ENCODE measurements at places on chromosomes 5 and 9. TPM values are rescaled to one million over a fixed set of nuclear protein-coding genes. Genes with fewer than 3 reads are reported as not detected.

GADD45G gene
- polyA plus RNA-seq = 1.3 TPM

DNA sequence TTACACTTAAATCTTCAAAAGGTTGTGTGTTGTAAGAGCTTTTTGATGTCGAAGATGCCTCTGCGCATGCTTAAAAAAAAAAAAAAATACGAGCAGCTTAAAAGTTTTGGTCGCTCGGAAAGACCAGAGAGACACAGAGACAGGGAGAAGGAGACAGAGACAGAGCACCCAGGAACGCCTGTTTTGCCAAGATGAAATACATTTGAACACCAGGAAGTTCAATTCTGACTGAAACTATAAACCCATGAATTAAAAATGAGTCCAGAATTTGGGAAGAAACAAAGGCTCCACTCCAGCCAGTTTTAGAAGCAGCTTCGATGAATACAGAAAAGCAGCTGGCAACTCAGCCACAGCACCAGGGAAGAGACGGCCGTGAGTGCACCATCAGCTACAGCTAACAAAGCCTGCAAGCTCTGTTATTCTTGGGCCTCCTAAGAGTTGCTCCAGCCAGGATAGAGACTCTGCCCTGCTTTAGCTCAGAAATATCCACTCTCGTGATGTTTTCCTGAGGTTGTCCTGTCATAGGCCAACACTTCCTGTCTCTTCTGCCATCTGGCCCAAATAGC is 2.5 kb upstream of the ZNF474 start:
- DNase-seq = no peak

- no peak for DNase-seq
Observed at GRCh38 chr9:4849369-4849768, 56.6 kb downstream of the RCL1 start.

GRCh38 chr5:161481922-161482321 is 64.6 kb downstream of the GABRB2 start:
- no peak for DNase-seq

ACTBL2 gene
- 0.99 TPM for polyA plus RNA-seq

DNA sequence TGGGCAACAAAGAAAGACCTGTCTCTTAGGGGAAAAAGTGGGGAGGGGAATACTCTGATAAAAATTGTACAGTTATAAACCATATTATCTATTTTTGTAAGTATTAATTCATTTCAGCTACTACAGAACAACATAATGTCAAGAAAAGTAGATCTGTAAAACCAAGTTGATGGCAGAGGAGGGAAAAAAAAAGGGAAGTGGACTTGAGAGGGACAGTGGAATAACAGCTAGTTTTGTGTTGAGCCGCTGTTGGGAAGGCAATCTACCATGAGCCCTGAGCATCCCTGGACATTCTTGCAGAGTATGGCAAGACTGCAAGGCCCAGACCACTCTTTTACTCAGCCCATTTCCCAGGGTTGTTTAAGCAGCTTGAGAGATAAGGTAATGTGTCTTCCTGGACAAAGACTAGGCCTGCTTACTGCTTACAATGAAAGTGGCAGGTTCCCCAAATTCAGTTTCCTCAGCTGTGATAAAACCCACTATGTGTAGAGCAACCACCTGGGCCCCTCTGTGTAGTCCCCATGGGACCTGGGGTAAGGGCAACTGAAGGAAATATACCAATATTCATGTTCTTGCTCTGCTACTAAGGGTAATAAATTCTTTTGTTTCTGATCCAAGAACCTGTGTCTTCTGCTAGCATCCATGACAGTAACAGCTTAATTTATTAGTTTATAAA is 25.0 kb downstream of the CEP120 start:
- DNase-seq = no peak

DNA sequence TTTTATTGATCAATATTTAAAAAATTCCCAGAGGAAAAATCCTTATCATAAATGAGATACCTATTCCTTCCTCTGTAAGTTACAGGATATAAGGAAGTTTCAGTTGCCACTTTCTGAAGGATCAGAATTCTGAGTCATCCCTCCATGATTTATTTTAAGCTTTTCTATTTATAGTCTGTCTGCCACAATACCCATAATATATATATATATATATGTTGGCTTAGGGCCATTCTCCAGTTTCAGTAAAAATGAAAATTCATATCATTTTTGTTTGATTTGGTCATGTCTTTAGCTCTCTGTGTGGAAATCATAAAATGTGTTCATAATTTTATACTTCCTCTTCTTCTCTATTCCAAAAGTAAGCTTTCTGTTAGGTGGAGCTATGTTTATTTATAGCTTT is 215.8 kb upstream of the CYLC2 start:
- no peak for DNase-seq

DNA sequence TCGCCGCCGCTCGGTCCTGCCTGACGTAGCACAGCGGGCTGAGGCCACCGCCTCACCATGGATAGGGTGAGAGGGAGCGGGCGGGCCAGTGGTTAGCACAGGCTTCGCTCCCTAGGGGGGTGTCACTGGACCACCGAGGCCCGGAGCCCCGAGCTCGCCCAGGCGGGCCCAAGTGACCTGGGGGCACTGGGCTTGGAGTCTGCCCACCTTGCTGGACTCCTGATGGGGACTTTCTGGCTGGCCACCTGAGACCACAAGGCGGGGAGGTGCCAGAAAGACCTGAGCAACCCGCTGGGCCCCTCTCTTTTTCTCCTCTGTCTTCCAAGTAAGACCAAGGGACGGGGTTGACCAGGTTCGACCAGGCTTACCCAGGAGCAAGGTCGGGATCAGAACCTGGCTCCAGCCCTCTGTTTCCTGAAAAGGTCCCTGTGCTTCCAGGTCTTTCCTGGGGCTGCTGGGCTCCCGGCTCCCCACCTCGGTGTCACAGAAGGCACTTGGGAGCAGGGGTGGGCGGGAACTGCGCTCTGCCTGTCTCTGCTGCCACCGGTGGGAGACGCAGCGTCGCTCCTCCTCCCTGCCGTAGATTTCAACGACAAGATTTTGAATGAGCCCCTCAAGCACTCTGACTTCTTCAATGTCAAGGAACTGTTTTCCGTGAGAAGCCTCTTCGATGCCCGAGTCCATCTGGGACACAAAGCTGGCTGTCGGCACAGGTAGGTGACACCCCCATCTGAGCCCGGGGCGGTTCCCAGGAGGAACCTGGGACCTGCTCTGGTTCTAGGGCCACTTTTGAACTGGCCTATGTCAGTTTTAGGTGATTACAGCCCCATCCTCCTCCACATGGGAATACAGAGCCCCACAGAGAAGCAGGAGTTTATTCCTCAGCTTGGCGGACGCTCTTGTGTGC is 1.0 kb downstream of the MRPS2 start:
- peak; percentile 90 for DNase-seq
